ENCODE measurements at places on chromosomes 6 and 20.
A peak's percentile ranks its signal among the peaks of the same experiment; 100 is the strongest.

GRCh38 chr6:55694148-55694547, 115.2 kb upstream of the HMGCLL1 start:
- no peak for DNase-seq

- no peak for DNase-seq
Observed at GRCh38 chr20:20439602-20440190, 71.8 kb downstream of the INSM1 start.

DNA sequence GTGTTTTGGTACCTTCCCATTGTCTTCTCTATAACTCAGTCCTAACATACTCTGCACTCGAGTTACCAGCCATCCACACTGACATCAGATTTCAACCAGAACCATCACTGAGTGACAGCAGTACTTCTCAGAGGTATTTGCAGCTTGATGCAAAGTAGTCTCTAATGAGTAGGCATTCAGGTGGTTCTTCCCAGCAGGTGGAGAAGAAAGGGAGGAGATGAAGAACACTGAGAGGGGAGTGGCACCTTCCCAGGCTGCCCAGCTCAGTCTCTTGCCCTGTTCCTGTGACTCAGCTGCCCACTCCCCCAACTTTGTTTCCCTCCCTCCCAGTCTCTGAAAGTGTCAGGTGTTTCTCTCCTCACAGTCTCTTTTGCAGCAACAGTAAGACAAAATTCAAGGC, 38.7 kb upstream of the SMIM28 start:
- no peak for DNase-seq

- no peak for DNase-seq
Observed at GRCh38 chr20:52309181-52309580, 117.6 kb upstream of the ZFP64 start.

DNA sequence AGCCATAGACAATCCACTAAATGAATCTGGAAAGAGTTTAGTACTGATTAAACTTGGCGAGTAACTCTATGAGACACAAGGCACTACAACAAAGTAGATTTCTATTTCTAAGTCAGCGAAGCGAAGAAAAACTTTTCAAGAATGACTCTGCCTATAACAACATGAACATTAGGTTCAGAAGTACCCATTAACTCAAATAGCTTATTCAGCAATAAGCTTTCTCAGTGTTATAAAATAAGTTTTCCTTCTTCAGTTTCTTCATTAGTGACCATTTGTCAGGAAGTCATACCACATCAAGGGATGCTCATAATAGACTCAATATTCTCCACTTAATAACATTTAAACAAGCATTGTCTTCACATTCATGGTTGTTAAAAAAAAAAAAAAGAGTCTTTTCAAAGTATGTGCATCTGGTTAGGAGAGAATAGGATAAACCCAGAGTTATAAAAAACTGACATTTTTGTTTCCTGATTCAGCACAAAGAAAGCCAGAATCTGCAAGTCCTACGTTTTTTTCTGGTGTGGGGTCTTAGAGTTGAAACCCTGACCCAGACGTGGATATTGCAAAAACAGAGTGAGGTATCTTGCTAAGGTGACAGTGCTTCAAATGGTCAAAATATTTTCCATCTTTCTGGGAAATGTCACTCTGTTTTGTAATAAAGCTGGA, 148.2 kb upstream of the PREP start:
- DNase-seq = no peak

DNA sequence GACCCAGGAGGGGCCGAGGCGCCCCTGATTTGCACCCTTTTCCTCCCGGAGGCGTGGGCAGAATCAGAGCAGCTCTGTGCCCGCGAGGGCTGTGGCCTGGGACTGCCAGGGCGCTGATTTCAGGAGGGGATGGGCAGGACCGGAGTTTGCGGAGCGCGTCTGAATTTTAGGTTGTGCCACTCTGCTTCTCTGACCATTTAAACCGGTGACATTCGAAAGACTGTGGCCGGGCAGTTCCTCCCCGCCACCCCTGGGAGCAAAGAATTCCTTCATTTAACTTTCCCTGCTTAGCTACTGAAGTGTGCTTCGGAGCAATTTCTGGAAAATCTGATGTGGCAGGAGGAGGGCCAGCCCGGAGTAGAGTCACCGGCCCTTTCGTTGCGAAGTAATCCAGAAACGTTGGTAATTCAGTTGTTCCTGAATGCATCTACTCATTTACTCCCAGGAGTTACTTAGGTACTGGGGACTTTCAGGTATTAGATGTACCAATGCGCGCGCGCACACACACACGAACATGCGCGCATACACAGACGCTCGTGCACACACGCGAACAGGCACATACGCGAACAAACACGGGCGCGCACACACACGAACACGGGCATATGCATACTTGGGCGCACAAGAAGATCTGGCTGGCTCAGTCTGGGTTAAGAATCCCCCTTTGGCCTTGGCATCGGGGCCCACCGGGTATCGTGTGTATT, 568 bp downstream of the CCDC170 start:
- no peak for DNase-seq

- no peak for DNase-seq
Observed at GRCh38 chr6:110296241-110297025, 61.7 kb downstream of the METTL24 start.

DNA sequence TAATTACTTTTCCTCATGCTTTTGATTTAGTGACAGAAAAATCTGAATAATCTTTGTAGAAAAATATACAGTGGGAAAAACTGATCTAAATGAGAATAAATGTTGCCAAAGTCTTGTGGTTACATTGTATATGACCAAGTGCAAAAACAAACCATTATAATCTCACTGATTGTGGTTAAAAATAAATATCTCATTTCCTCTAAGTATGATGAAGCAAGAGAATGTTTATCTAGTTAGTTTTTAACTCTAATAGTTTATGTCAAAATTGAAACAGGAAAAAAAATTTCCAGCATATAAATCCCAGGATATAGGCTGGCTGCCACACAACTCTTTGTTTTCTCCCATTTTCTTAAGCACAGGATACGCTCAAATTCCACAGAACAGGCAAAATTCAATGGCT, 392.7 kb upstream of the ID4 start:
- DNase-seq = no peak

GRCh38 chr6:44057931-44058616, 69.2 kb downstream of the MRPL14 start:
- no peak for DNase-seq

DNA sequence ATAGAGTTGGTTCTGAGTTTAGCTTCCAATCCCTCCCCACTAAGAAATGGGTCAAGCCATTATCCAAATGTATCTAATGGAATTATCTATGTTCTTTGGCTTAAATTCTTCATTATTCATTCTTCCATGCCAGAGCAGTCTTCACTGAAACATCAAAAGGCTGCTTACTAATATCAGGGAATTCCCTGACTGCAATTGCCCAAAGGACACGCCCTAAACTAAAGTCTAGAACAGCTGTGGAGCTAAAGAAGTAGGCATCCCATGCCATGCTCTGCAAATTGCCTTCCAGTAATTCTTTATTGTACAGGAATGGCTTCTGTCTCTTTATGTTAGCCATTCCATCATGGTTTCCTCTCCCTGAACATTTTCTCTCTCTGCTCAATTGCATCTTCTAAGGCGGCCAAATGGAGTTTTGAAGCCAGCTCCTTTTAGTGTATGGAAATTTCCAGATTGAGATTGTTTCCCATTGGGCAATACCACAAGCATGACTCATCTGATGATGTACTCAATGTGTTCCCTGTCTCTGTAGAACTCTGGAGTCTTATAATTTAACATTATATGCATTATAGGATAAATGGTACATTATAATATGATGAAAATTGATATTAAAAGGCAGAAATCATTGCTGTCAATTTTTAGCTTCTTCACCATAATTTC, 28.8 kb upstream of the TSHZ2 start:
- DNase-seq = peak; percentile 47

DNA sequence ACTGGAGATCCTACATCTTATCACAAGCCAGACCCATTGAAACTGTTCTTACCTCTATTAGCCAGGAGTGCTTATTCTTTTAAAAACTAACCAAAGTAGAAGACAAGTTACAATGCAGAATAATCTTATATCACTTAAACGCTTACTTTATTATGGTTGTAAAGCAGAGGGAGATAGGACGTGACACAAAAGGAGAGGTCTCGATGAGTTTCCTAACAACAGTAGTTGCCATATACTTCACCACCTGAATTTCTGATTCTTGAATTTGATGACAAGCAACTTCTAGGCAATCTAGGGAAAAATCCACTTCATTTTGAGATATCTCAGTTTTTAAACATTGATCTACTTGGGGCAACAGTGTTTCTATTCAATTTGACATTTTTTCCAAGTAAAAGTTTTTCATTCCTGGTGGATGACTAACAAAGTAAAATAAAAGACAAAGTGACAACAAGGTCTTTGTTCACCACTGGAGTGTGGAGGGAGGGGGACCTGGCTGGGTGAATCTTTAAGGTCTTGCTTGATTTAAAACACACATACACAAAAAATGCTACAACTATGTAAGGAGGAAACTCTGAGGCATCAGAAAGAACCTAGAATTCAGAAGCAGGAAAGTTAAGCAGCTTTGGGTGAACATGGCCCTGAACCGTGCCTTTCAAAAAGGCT, 110.9 kb downstream of the SMLR1 start:
- DNase-seq = no peak

- no peak for DNase-seq
Observed at GRCh38 chr6:138387577-138388368, 10.1 kb downstream of the SMIM28 start.

- no peak for DNase-seq
Observed at GRCh38 chr6:10403385-10404106, 11.3 kb downstream of the TFAP2A start.

DNA sequence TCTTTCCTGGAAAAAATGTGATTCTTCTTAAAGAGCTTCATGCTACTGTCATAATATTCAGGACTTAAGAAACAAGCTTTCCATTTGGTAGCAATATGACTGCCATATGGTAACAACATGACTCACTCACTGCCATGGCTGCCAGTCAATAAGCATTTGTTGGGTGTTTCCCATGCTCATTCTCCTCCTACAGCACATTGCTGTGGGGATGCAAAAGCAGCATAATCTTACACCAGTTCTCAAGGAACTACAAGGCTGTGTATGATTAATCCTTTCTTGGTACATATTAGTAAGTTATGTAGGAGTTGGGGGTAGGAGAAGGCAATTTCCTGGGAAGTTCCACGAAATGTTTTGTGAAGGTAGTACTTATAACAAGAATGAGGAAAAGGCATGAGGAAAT, 76.7 kb downstream of the CEP162 start:
- DNase-seq = peak; percentile 79

DNA sequence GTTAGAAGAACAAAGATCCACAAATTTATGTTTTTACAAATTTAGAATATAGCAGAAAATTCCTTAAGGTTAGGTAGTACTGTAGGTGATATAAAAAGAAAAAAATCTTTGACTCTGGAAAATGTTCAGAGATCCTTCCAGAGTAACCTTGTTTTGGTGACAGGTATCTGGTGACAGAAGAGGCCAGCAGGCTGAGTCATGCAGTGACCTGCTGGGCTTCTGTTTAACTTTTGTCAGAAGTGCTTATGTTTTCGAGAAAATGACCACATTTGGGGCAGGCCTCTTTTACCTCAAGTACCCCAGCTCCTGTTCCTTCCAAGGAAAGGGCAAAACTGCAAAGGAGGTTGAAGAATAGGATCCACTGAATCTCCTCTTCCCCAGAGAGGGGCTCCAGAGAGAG, 10.5 kb upstream of the CLDN20 start:
- no peak for DNase-seq

GRCh38 chr6:33206027-33206863, 1.8 kb downstream of the HSD17B8 start:
- no peak for DNase-seq

GRCh38 chr6:11236076-11236750, 3.7 kb upstream of the NEDD9 start:
- no peak for DNase-seq

- DNase-seq = no peak
Observed at GRCh38 chr20:52425701-52426100, 234.1 kb upstream of the ZFP64 start.

GRCh38 chr6:31730631-31731086, 1.6 kb upstream of the DDAH2 start:
- no peak for DNase-seq

- DNase-seq = no peak
Observed at GRCh38 chr6:48067886-48068277, 43.1 kb downstream of the PTCHD4 start.

DNA sequence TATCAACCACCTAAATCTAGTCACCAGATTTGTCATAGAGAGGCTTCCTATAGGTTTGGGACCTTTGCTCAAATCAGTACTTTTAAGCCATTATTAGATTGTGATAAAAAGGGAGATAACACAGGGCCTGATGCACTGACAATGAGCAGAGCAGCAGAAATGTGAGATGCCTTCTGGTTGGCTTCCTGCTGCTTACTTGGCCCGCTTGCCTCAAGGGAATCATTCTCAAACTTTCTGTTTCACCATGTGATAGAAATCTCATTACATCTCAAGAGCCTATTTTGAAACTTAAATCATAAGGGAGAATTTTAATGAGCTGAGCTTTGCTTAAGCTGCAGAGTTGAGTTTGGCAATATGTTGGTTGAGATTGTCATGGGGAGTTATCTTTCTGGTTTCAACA, 606.0 kb downstream of the DHX35 start:
- DNase-seq = no peak

GRCh38 chr20:57412347-57413029, 21.3 kb downstream of the RBM38 start:
- DNase-seq = no peak

DNA sequence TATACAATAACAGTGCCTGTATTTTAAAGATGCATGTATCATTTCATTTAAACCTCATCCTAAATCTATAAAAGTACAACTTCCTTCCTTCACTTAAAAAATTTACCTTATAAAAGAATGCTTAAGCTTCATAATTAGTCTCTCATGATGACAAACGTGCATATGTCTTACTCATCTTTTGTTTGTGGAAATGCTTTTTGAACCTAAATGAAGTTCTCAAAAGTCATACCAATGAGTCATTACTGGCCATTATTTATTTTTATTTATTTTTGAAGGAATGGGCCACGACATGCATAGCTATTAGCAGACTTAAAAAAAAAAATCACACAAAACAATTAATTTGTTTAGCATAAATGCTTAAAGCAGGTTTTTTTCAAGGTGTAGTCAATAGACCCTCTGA, 3.7 kb downstream of the TFB1M start:
- DNase-seq = no peak

- DNase-seq = no peak
Observed at GRCh38 chr6:61951586-61951985, 334.4 kb downstream of the KHDRBS2 start.

- no peak for DNase-seq
Observed at GRCh38 chr6:10409233-10409721, 5.6 kb downstream of the TFAP2A start.

DNA sequence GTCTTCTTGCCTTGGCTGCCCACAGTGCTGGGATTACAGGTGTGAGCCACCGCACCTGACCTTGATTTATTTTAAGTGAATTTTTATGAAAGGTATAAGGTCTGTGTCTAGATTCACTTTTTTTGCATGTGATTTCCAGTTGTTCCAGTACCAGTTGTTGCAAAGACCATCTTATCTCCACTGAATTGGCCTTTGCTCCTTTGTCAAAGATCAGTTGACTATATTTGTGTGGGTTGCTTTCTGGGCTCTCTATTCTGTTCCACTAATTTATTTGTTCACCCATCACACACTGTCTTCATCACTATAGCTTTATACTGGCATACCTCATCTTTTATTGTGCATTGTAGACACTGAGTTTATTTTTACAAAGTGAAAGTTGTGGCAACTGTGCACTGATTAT, 56.3 kb downstream of the ANKS1A start:
- no peak for DNase-seq

- no peak for DNase-seq
Observed at GRCh38 chr20:56995635-56996075, 270.8 kb downstream of the BMP7 start.

GRCh38 chr6:166423781-166424180, 41.0 kb upstream of the MPC1 start:
- DNase-seq = no peak
